ENCODE measurements at places on chromosomes 6 and 20. TPM values are rescaled to one million over a fixed set of nuclear protein-coding genes. Genes with fewer than 3 reads are reported as not detected.

The SLC22A16 gene
- total RNA-seq = not detected

The RIPPLY2 gene
- not detected for total RNA-seq

The ATRN gene
- total RNA-seq = 93.8 TPM

The CYP39A1 gene
- 0.78 TPM for total RNA-seq

The GPR6 gene
- not detected for total RNA-seq

The SPTLC3 gene
- 3.9 TPM for total RNA-seq

The SLC22A7 gene
- total RNA-seq = not detected

The CCDC170 gene
- total RNA-seq = 0.46 TPM

The LSM14B gene
- total RNA-seq = 52.0 TPM

The PNLDC1 gene
- total RNA-seq = 0.20 TPM

The CD109 gene
- total RNA-seq = 46.1 TPM

The PRL gene
- not detected for total RNA-seq

The GSTA2 gene
- not detected for total RNA-seq

All from smooth muscle cell of the pulmonary artery (primary cell).